Right cardiac atrium (tissue), 5 donors: ENCODE measurements at places on chromosomes 3 and 15.

GRCh38 chr3:129211772-129212171 lies 28.1 kb upstream of the CNBP start:
- peak; percentile 86 for DNase-seq

- peak; percentile 40 for DNase-seq
These were observed 25.4 kb downstream of the ALS2CL start for GRCh38 chr3:46668116-46668515.

GRCh38 chr15:28953573-28954195 lies 67.9 kb downstream of the APBA2 start:
- no peak for DNase-seq

GRCh38 chr3:180332608-180333007 lies 269.4 kb upstream of the TTC14 start:
- no peak for DNase-seq

DNA sequence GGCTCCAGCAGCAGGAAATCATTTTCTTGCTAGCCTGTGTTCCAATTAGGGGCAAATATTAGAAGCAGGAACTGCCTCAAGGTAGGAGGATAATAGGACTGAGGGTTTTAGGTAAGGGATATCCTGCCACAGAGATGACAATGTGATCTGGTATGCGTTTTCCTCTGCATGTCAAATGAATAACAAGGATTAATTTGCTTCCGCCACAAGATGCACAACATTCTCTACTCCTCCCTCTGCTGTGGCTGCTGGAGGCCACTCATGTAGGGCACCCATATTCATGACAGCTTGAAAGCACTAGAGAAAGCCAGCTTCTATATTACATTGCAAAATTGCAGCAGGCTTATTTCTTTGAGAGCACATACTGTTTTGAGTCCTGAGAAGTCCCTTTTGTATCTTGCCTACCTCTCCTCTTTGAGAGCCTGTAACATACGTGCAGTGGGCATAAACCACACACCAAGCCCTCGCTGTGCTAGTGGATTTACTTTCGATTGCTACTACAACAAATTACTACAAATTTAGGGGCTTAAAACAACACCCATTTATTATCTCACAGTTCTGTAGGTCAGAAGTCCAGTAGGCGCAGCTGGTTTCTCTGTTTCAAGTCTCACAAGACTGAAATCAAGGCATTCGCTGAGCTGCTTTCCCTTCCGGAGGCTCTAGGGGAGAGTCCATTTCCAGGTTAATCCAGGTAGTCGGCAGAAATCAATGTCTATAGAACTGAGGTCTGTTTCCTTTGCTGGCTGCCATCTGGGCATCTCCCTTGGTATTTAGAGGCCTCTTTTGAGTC lies 5.9 kb upstream of the CD47 start:
- DNase-seq: no peak

DNA sequence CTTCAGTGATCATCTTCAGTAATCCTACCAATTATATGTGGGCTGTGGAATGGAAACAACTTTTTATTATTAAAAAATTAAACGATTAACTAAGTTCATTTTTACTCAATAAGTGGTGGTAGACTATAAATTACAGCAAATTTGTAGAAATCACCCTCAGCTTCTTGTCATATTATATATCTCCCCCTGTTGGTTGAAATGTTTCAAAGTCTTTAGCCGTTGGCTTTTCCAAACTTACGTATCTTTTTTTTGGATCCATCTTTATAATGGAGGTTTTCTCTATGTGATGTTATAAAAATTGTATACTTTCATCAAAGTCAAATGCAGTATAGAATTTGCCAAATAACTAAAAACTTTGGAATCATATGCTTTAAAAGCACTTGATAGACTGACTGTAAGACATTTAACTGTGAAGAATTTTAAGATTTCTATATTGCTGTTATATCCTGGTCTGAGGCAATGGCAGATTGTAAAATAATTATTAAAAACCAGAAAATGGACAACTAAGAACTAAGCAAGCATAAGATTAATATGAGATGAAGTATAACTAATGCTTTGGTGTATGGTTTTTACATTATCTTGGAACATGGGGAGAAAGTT lies 44.7 kb downstream of the ATP11B start:
- no peak for DNase-seq

- peak; percentile 36 for DNase-seq
These were observed 63.2 kb upstream of the SPPL2A start for GRCh38 chr15:50828610-50829206.
